ENCODE measurements at places on chromosomes 5 and 9.

- no peak for DNase-seq
Observed at GRCh38 chr5:139955616-139956273, 87.4 kb downstream of the NRG2 start.

DNA sequence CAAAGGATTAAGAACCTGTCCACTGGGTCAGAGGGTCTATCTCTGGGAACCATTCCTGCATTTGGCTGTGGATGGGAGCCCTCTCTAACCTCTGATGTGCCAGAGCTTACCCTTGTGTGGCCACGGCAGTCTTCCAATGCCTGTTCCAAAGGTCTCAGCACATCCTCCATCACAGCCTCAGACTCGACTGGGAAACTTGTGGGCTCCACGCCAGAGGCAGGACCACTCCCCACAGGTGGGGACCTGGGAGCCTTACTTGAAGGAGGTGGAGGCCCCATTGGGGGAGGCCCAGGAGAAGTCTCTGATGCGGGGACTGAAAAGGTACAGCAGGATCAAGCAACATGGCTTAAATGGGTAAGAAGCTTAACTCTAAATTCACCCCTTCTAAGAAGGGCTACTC, 4.4 kb downstream of the EIF4EBP3 start:
- DNase-seq, result no peak

GRCh38 chr5:21615195-21615765, 1237.9 kb downstream of the CDH12 start:
- DNase-seq, result no peak

- no peak for DNase-seq
Observed at GRCh38 chr9:116437411-116438370, 249.4 kb upstream of the TRIM32 start.

- DNase-seq, result no peak
Observed at GRCh38 chr5:307306-307705, 14.2 kb upstream of the AHRR start.

DNA sequence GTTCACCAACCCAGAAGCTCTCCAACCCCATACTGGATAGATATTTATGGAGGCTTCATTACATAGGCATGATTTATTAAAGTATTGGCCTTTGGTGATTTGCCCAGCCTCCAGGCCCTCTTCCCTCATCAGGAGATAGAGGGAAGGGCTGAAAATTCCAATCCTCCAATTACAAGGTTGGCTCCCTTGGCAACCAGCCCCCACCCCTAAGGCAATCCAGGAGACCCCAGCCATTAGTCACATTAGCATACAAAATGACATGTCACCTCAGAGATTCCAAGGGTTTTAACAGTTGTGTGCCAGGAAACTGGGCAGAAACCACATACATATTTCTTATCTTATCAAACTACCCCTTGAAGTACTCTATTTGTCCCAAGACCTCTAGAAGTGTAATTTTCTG, 210.0 kb downstream of the HINT1 start:
- DNase-seq, result no peak

GRCh38 chr9:118439441-118439840, 735.2 kb downstream of the TLR4 start:
- DNase-seq, result no peak

DNA sequence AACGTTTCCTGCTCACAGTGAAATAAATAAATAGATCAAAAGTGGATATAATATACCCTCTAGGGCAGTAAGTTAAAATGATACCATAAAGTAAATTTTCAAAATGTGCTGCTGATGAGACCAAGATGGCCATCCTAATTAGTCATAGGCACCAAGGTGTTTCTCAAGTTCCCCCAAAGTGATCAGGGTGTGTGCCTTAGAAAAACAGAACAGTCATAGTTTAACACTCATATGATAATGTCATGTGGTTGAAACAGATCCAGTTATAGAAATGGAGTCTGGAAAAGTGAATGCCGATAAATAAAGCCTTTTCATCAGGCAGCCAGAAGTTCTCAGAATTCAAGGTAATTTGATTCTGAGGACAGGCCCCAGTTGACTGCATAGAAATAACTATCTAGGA, 161.5 kb upstream of the CDKN2B start:
- no peak for DNase-seq

GRCh38 chr9:117763314-117763713, 59.1 kb downstream of the TLR4 start:
- DNase-seq, result no peak

- DNase-seq, result no peak
Observed at GRCh38 chr5:42274913-42275312, 148.3 kb upstream of the GHR start.

DNA sequence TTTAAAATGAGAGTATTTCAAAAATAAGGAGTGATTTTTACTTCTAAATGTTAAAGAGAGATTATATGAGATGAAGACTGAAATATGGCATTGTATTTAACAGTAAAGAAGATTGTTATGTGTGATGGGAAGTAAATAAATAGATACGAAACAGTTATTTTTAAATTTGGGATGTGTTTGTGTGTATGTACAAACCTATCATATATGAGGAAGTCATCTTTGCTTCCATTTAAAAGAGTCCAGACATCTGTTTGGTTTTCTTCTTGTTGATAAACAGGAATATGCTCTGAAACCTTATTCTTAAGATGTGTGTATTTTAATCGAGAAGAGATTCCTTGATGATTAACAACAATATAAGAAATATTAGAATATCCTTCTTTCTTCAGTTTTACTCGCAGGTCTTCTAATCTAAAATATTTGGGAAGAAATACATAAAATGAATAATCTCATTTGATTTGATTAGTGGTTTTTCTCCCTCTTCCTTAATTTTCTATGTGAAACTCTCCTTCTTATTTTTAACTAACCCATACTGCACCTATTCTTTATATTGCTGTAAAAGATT, 4.9 kb downstream of the SELENOP start:
- DNase-seq, result no peak

DNA sequence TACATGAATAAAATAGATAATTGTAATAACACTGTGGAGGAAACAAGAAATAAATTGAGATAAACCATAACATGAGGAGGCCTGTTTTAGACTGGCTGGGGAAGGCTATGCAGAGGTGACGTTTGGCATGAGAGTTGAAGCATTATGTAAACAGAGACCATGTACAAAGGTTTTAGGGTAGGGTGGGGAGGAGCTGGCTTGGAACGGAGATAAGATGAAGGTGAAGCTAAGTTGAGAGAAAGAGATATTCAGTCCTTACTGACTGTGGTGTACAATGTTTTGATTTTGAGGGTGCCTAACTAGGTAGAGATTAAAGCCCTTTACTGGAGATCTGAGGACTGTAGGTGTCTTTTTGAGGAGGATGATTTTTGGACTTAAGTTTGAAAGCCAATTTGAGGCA, 17.8 kb downstream of the MAN2A1 start:
- DNase-seq, result no peak

GRCh38 chr9:115400796-115401195, 282.8 kb upstream of the TNC start:
- no peak for DNase-seq

- no peak for DNase-seq
Observed at GRCh38 chr9:121569266-121569648, 69.6 kb upstream of the GGTA1 start.

GRCh38 chr5:96616801-96617200, 45.4 kb upstream of the CAST start:
- DNase-seq, result no peak

- no peak for DNase-seq
Observed at GRCh38 chr5:25119650-25120049, 474.9 kb upstream of the CDH10 start.

GRCh38 chr5:146428658-146429057, 18.5 kb upstream of the TCERG1 start:
- DNase-seq, result no peak

DNA sequence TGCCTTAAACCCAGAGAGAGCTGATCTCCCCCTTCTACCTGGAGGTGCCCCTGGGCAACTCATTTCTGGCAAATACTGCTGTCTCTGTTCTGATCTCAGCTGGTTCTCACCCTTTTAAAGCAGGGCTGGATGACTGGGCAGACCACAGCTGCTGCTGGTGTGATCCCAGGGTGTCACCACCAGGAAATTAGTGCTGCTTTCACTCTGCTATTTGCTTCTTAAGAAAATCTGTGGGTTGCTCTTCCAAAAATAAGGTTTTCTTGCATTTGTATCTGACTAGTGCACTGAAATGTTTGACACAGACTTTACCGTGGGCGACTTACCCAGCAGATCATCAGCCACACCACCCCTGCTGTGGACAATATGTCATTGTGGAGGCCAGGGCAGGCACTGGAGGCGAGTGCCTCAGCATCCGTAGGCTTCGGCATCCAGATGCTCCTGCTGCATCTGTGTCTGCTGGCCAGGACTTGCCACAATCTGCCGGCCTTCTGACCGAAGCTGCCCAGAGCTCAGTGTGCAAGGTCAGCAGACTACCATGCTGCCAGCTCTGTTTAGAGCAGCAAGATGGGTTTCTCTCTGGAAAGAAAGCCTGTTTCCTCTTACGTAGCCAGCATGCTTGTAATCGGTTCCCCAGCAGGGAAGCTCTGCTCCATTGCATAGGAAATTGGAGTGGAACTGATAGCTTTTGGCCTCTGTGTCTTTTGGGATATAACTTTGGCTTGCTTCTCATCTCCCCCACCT, 13.6 kb downstream of the ARHGAP26 start:
- no peak for DNase-seq

- no peak for DNase-seq
Observed at GRCh38 chr9:90611121-90611520, 31.5 kb downstream of the DIRAS2 start.

- no peak for DNase-seq
Observed at GRCh38 chr5:179614745-179615144, 8.7 kb downstream of the HNRNPH1 start.

DNA sequence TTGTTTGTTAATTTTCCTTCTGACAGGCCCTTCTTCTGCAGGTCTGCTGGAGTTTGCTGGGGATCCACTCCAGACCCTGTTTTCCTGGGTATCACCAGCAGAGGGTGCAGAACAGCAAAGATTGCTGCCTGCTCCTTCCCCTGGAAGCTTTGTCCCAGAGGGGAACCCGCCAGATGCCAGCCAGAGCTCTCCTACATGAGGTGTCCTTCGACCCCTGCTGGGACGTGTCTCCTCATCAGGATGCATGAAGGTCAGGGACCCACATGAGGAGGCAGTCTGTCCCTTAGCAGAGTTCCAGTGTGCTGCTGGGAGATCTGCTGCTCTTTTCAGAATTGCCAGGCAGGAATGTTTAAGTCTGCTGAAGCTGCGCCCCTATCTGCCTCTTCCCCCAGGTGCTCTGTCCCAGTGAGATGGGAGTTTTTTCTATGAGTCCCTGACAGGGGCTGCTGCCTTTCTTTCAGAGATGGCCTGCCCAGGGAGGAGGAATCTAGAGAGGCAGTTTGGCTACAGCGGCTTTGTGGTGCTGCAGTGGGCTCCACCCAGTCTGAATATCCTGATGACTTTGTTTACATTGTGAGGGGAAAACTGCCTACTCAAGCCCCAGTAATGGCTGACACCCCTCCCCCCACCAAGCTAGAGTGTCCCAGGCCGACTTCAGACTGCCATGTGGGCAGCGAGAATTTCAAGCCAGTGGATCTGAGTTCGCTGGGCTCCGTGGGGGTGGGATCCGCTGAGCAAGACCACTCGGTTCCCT, 772.0 kb upstream of the FAM174A start:
- no peak for DNase-seq

GRCh38 chr5:65185468-65185867, 296.3 kb downstream of the ADAMTS6 start:
- DNase-seq, result no peak

GRCh38 chr9:128505414-128505765, 871 bp downstream of the GLE1 start:
- no peak for DNase-seq

DNA sequence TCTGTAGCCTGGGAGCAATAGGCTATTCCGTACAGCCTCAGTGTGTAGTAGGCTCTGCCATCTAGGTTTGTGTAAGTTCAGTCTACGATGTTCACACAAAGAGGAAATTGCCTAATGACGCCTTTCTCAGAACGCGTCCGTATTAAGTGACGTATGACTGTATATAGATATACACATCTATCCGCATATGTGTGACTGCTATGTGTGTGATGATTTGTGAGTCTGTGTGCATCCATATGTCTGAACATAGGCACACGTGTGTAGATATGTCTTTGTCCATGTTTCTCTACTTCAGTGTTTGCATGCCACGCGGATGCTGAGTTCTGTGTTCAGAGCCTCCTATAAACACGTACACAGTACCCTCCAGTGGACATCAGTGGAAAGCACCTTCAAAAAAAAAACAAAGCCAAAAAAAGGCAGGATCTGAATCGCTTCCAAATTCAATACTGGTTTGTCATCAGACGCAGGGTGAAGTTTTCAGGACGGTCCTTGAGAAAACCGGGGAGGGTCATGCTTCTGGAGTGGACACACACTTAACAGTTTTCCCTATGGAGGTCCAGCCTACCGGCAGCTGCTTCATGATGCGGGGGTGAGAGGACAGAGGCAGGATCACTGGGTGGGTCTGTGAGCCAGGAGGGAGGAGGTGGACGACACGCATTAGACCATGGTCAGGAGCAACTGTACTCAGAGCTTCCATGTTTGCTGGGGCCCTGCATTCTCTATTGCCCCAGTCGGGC, 29.5 kb upstream of the ALDH1B1 start:
- DNase-seq, result no peak

GRCh38 chr5:42836070-42836769, 24.5 kb upstream of the SELENOP start:
- DNase-seq, result no peak

GRCh38 chr5:90602681-90603080, 44.1 kb downstream of the ADGRV1 start:
- DNase-seq, result no peak

DNA sequence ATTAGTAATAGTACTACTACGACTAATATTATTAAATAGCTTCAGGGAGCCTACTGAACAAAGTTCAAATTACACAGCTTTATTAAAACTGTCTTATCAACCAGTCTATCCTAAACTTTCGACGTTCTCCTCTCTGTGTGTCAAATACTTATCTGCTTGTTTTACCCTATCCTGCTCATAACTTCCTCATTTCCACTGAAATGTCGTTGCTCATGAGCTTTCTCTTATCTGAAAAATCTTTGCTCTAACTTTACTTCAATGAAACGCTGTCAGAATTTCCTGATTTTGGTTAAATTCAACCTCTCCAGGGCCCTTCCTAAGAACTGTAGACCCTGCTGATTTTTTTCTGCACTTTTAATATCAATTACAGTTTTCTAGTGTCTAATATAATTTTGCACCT, 1431.0 kb upstream of the WWC1 start:
- no peak for DNase-seq

Measured in activated CD8-positive, alpha-beta memory T cell treated with anti-CD3 and anti-CD28 coated beads for 4 hours (primary cell).